ENCODE measurements at places on chromosomes 4 and X.

DNA sequence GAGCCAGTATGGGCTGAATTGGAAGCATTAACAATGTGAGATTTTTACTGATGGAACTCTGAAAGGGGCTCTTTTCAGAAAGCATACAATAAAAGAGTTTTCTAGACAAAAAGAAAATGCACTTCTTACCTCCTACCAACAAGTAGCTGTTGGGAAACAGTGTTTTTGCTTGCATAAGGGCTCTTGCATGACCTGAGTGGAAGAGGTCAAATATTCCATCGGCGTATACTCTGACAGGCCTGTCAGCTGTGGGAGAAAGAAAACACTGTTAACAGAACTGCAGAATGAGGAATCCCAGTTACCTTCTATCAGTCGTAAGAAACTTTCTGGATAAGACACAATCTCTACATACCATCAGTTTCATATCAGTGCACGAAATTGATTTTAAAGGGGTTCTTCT is 39.5 kb downstream of the PCYT1B start:
- no peak for DNase-seq

DNA sequence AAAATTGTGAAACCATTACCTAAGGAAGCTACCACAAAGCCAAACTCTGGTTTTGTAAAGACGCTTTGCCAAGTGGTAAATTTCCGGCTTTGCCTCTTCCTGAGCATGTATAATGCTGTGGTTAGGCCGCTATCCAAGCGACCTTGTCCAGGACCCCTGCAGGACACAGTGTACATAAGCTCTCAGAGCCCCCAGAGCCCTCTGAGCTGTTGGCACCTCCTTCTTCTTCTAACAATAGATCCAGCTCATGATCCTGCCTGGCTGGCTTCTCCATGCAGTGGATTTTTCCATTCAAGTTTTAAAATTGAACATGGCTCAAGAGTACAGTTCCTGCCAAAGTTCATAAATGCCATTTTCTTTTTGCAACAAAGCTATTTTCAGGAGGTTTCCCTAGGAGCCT is 326.7 kb downstream of the MAPK10 start:
- DNase-seq: no peak

DNA sequence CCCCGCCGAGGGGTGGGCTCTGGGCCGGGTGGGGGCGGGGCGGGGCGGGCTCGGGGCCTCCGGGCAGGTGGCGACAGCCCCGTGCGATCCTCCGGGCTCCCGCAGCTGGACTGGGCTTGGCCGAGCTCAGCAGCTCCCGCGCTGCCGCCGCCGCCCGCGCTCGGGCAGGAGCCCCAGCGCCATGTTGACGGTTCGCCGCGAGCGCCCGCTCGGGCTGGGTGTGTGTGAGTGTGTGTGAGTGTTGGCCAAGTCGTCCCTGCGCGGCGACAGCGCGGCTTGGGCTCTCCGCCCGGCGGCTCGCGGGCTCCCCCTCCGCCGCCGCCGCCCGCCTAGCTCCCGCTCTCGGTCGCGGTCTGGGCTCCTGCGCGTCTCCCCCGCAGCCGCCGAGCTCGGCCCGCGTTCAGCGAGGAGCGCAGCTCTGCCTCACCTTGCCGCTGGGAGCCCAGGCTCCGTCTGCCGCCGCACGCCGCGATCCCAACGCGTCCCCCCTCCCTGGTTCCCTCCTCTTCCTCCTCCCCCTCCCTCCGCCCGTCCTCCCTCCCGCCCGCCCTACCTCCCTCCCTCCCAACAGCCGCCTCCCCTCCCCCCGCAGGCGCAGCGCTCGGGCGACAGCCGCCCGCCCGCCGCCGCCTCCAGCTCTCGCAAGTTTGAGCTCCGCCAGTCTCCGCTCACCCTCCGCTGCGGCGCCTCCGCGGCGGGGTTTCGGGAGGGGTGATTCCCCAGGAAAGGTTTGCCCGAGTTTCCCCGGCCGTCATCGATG is at the start of gene BCOR:
Gene BCOR (minus strand): TSS at position 455 of the 760 bp plus-strand sequence. CDS start 20,029 bp downstream, outside the sequence.
- no peak for DNase-seq

GRCh38 chr4:84482564-84483563 is 16.2 kb downstream of the NKX6-1 start:
- no peak for DNase-seq

DNA sequence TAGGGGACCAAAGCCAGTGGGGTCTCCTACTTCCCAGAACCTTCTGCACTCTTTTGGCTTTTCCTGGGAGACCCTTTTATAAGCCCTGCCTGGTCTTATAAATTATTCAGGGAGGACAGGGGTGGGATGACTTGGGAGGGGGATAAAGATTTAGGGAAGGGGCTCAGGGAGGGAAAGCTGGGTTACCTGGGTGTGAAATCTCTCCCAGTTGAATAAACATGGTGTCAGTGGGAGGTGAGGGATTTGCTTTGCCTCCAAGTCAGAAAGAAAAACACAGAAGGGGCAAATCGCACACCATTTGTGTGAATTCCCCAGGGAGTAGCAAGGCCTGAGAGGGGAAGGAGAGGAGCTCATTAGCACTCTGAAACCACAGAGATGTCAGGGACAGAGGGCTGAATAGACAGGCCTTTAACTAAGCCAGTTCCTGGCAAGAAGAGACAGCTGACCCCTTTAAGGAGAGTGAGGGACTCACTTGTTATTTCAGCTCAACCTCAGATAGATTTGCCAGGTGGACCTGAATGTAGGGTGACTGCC is at the start of gene RIPPLY1:
Gene RIPPLY1 (minus strand): TSS at position 51 of the 534 bp plus-strand sequence. CDS start 54 bp downstream, outside the sequence.
- DNase-seq: no peak

DNA sequence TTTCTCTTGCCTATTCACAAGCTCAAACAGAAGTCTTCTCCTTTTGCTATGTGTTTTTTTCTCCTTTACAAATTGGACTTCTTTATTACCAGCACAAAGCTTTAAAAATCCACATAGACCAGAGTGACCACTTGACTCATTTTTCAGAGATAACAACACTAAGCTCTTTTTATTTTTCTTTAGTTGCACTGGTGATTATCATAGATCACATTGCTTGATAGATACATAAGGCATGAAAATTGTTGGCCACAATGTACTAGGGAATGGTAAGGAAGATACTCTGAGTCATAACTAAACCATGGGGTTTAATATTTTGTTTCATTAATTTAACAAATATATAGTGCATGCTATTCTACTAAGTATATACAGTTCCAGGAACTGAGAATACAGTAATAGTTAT is 159.0 kb downstream of the GASK1B start:
- DNase-seq: no peak

DNA sequence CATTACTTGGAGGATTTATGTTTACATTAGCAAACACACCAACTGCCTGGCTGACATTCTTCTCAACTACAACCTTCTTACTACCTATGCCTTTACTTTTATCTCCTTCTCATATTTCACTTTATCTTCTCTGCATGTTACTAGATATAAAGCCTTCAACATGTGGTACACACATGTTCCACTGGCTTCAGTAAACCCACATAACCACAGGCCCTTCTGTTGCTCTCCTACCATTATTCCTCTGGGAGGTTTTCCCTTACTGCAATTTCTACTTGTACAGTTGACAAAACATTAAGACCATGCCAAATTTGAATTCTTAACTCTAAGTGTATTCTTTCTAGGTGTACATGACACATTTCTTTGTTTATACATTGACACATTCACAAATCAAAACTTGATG is 133.1 kb downstream of the ARAP2 start:
- DNase-seq: no peak

DNA sequence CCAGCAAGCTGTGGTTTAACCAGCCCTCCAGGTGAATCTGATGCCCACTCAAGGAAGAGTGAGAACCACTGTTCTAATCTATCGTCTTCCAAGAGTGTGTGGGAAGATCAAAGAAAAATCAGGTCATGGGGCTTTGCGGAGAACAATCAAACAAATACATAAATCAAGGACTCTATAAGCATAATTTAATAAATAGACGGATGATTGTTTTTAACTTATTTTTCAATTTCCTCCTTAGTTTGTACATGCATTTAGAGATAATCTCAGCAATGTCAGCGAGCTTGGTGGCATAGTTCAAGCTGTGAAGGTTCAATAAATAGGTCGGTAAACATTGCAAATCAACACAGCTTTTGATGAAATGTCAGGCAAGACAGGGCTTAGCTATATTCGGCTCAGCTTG is 84.9 kb downstream of the DMD start:
- DNase-seq: no peak

DNA sequence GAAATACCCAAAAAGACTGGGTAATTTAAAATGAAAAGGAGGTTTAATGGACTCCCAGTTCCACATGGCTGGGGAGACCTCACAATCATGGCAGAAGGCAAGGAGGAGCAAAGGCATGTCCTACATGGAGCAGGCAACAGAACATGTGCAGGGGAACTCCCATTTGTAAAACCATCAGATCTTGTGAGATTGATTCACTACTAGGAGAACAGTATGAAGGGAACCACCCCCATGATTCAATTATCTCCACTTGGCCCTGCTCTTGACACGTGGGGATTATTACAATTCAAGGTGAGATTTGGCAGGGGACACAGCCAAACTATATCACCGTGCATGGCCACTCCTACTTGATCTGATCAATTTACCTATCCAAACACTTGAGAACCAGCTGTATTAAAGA is 131.5 kb upstream of the LDB2 start:
- DNase-seq: no peak

DNA sequence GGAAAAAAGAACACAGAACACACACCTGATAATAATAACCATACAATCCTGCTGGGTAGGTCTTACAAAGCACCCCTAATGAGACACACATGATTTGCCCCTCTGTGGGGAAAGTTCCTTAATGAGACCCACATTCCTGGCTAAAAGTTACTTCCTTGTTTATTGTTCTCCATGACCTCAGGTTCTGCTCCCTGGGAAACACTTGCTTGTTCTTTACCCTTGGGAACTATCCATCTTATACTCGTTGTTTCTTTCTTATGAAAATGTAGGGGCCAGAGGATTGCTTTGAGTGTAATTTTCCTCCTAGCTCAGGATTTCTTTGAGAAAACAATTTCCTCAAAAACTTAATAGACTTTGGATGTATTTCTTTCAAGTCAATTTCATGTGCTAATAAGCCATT is 52.1 kb upstream of the PCDH10 start:
- DNase-seq: no peak

- no peak for DNase-seq
Measured at GRCh38 chr4:87975466-87975865, at the start of gene SPP1. Gene SPP1 (plus strand): TSS chr4:87975714. CDS start chr4:87976896, 1,182 bp downstream.

DNA sequence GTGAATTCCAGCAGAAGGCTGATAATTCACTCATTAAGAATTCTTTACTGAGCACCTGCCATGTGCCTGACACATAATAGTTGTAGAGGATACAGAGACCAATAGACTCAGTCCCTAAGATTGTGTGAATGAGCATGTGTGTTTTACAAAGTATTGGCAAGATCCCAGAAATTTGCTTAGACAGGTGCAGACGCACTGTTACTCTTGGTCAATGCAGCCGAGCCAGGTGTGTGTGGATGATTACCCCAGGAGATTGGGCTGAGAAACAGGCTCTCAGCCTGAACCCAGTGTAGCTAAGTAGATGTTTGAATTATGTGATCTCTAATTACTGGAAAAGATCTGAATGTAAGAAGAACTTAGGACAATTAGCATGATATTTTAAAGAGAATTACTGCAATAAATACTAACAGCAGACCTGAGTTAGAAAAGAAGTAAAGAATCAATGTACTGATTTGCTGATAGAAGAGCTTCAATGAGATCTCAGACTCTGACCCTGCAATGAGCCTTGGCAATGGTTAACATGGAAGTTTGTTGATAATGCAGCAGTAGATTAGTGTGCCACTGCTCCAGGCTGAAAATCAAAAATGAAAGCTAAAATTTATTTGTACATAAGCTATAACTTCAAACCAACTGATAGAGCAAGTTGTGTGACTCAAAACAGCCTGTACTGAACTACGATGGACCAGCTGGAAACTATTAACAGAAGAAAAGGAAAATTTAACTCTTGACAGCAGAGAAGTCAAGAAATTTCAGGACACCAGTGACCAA is 32.2 kb upstream of the NDST4 start:
- no peak for DNase-seq

DNA sequence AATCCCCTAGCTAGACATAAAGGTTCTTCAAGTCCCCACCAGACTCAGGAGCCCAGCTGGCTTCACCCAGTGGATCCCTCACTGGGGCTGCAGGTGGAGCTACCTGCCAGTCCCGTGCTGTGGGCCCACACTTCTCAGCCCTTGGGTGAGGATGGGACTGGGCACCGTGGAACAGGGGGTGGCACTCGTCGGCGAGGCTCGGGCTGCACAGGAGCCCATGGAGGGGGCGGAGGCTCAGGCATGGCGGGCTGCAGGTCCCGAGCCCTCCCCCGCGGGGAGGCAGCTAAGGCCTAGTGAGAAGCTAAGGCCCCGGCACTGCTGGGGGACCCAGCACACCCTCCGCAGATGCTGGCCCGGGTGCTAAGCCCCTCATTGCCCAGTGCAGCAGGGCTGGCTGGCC is 16.1 kb upstream of the ACSL4 start:
- no peak for DNase-seq

DNA sequence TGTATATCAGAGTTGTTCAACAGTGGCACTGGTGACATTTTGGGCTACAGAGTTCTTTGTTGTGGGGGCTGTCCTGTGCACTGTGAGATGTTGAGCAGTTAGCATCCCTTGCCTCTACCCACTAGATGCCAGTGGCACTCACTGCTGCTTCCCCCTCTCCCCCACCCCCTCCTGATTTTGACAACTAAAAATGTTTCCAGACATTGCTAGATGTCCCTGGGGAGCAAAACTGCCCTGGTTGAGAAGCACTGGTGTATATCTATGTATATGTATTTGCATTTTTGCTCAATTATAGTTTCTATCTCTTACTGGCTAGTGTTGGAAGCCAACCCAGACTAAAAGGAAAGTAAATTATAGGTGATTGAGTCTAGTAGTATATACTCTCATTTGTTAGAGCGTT is 2.4 kb downstream of the TMEM131L start:
- no peak for DNase-seq

DNA sequence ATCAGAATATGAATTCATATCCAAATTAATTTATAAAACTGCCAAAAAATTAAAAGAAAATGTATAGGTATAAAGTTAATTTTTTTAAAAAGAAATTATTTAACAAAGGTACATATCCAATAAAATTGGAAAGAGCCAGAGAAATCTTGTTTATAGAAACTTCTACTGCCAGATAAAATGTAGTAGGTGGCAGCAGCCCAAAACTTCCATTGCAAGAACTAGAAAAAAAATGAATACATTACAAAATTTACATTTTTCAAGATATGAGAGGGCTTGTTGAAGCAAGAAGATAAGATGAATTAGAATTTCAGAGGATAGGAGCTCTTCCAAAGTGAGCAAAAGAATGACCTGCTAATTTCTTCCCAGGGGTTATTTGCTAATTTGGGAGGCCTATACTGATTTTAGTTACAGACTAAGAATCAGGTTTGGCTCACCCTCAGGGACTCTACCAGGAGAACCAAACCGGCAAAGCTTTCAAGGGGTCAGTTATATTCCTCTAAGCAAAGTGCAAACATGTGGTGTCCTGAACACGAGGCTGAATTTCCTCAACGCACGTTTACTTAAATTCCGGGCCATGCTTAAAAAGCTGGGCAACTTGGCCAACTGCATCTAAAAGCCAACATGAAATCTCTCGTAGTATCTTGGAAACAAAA is 17.5 kb downstream of the ANKRD50 start:
- DNase-seq: no peak
